Activated CD4-positive, alpha-beta T cell treated with anti-CD3 and anti-CD28 coated beads, Interleukin-2, amount 50 U/mL, for 24 hours (primary cell): ENCODE measurements at places on chromosomes 4 and X.

DNA sequence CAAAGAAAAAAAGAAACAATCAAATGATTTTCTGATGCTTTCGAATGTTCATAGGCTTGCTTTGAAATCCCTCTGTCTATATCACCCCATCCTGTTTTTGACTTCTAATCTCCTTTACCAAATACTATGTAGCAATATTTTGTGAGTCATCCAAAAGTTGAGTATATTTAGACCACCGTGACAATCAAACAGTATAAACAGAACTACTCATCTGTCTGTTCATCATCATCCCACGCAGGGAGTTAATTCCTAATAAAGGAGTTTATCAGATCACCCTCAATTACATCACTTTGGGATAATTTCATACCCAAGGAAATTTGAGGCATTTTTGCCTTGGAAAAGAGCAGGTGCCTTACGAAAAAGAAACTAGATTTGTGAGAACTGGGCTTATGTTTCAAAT is 212.9 kb downstream of the CBR4 start:
- no peak for DNase-seq

DNA sequence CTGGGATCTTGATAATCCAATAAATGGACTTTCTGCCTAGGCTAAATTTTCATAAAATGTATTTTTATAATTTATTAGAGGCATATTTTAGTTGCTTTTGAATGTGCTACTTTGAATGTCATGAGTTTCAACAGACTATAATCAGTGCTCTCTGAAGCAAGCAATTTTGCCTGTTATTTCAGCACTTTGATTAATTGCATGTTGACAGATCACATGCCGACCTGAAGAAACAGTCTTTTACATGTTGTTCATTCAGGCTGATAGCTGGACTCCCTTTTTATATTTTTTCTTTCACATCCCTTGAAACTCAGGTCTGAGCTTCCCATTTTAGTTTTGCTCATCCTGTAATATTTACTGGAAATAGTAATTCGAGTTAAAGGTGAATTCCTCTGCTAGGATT is 341.0 kb downstream of the NAP1L3 start:
- DNase-seq, result no peak

DNA sequence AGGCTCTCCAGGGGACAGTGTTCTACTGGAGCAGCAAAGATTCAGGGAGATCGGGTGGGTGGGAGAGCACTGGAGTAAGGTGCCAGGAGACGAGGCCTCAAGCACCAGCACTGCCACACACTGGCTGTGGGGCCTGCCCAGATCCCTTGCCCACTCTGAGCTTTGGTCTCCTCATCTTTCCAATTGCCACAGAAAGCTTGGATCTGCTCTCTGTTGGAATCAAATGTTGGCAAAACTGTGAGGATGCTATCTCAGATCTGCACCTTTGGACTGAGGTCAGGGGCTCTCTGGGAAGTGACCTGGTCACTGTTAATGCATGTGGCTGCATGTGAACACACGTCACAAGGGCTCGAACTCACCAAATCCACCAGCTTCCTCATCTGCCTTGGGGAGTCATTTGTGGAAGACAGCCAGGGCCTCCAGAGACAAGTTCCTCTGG is 1.3 kb downstream of the RIPPLY1 start:
- no peak for DNase-seq

- DNase-seq, result no peak
Measured at GRCh38 chrX:69361311-69361845, 142.7 kb upstream of the NALF2 start.

- DNase-seq, result no peak
Measured at GRCh38 chrX:38129366-38129765, 91.3 kb downstream of the SRPX start.

DNA sequence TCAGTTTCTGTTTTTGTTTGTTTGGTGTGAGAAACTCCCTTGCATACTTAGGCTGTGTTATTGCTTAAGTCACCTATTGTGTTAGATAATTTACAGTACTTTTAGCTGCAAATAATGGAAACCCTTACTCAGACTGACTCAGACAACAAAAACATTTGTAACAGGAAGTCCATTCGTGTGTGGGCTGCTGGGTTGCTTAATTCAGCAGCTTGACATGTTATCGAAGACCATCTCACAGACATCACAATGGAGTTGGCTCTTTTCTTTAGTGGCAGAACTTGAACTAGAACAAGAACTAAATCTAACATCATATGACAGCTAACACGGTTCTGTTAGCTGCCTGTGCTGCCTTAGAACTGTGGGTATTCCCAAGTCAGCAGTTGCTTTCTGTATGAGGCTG is 9.9 kb upstream of the GABRE start:
- DNase-seq, result no peak

DNA sequence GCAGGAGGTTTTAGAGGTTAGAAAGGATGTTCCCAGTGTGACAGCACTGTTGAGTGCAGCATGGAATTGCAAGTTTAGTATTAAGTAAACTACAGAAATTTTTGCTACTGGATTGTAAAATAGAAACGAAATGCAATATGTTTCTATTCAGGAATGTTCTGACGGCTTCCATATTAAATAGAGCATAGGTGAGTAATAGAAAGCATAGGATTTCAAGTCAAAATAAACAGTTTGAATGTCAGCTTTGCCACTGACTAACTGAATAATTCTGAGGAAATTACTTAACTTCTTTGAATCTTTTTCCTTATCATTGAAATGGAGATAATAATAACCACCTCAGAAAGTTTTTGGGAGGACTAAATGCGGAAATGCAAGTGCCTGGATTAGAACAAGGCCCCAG is 331.9 kb upstream of the GK2 start:
- DNase-seq, result no peak

DNA sequence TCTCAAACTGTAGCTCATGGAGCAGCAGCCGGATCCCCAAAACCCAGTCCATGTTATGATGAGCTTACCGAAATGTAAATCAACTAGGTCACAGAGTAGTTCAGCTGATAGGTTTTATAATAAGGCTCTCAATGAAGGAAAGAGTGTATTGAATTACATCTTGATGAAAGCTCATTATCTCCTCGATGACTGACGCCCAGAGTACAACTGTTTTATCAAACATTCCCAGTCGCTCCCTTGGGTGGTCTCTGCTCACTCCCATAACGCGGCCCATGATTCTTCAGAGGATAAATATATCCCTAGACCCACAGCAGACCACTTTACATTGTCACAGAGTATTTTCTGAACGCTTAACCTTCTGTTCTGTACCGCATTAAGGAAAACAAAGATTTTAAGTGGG is 452.3 kb upstream of the GALNT7 start:
- DNase-seq, result no peak
